ENCODE measurements at places on chromosomes 1 and 21.

- no peak for DNase-seq
Measured at GRCh38 chr1:110565565-110565964, 40.6 kb downstream of the KCNA2 start.

GRCh38 chr1:222010306-222010705 lies 268.4 kb upstream of the DUSP10 start:
- DNase-seq, result no peak

GRCh38 chr1:61518670-61519400 lies 206.1 kb downstream of the TM2D1 start:
- DNase-seq, result no peak

DNA sequence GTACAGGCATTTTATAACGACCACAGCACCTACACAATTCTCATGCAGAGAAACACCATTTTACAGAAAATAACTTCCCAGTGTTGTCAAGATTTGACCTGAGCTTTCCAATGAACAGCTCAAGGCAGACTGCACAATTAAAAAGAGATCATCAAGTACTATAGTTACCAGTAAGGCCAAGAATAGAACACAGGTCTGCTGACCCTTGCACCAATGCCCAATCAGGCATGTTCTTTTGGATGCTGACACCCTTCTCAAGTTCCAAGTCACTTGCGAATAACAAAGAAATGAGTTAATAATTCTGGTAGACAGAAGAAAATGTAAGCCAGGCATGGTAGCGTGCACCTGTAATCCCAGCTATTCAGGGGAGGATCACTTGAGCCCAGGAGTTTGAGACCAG lies 101.9 kb downstream of the SLC45A1 start:
- no peak for DNase-seq

- no peak for DNase-seq
Measured at GRCh38 chr1:107457989-107458388, 317.1 kb downstream of the NTNG1 start.

GRCh38 chr1:178954325-178954690 lies 71.4 kb upstream of the FAM20B start:
- DNase-seq, result no peak
